ENCODE measurements at places on chromosomes 7 and 10. TPM values are rescaled to one million over a fixed set of nuclear protein-coding genes. Genes with fewer than 3 reads are reported as not detected.

DNA sequence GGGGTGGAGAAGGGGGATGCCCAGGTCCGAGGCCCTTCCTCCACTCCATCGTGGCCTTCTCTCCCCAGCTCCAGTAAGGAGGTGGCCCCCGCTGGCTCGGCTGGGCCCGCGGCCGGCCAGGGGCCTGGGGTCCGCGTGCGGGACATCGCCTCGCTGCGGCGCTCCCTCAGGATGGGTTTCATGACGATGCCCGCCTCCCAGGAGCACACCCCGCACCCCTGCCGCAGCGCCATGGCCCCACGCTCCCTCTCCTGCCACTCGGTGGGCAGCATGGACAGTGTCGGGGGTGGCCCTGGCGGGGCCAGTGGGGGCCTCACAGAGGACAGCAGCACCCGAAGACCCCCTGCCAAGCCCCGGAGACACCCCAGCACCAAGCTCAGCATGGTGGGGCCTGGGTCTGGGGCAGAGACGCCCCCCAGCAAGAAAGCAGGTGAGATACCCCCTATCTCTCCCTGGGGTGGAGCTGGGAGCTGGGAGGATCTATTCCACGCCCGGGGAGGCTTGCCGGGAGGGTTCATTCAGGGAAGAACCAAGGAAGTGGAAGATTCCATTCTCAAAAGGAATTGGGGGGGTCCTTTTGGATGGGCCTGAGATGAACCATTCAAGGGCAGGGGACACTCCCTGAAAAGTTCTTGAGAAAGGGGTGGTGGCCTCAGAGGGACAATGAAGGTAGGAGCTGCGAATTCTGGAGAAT lies 3.2 kb downstream of the NYAP1 start:
- peak; percentile 41 for DNase-seq
- H3K27ac ChIP-seq = no peak overlapping the region
- no peaks in the 10 kb centered on the region for H3K36me3 ChIP-seq

DNA sequence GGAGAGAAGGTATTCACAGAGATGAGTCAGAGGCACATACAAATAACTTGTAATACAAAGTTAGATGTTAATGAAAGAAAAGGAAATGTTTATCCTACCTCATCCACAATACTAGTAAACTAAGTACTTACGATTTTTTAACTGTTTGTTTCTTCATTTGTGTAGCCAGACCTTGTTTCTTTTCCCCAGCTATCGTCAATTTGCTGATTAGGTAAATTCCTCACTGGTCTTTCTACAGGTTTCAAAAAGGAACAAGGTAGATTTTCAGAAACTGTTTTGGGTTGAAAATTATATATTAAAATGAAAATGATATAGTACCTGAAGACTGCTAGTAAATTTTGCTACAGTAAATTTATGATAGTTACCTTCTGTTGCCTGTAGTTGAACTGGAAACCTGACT lies 56.6 kb downstream of the PON1 start:
- no peaks in the 10 kb centered on the region for H3K27me3 ChIP-seq
- H3K4me1 ChIP-seq = peaks cover 21% of the 10 kb centered on the region
- no peak overlapping the region for H3K27ac ChIP-seq
- H3K36me3 ChIP-seq = peaks cover 2% of the 10 kb centered on the region

DNA sequence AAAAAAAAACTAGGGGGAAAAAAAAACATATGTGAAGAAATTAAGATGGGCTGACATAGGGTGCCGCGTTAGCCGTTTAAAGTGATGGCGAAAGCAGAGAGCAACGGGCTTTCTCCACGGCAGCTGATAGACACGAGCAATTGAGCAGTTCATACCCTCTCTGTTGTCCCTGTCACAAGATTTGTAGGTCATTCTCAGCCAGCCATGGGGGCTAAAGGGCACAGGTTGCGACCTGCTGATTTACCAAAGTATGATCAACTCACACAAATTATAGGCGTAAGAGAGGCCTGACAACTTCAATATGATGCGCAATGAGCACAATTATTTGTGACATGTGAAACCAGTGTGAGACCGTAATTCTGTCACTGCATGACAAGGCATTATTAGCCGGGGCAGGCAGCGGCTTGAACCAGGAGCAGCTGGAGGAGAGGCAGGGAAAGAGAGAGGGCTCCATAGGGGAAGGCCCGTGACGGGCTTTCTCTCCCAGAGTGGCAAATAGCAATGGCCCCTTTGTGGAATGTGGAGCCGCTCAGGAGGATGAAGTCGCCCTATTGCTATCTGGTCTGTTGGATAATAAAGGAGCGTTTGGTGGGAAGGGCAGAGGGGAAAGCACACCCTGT lies 195.1 kb upstream of the HABP2 start:
- no peak overlapping the region for H3K4me3 ChIP-seq
- H3K4me1 ChIP-seq = peaks cover 2% of the 10 kb centered on the region
- no peak overlapping the region for H3K27ac ChIP-seq
- peak; percentile 11 for DNase-seq
- H3K36me3 ChIP-seq = no peaks in the 10 kb centered on the region
- no peaks in the 10 kb centered on the region for H3K27me3 ChIP-seq

- peak overlapping the region; percentile 32 for H3K27ac ChIP-seq
- no peak for DNase-seq
- peaks cover 10% of the 10 kb centered on the region for H3K4me1 ChIP-seq
Measured at GRCh38 chr7:140238778-140239652, 62.2 kb upstream of the KDM7A start.

The BHLHA15 gene
- 3.3 TPM for total RNA-seq

The EGR2 gene
- 1.6 TPM for total RNA-seq

The MMRN2 gene
- total RNA-seq = 2.4 TPM

GRCh38 chr7:70616211-70616610 lies 515.7 kb upstream of the GALNT17 start:
- H3K4me1 ChIP-seq = peaks cover 43% of the 10 kb centered on the region
- no peak overlapping the region for H3K27ac ChIP-seq
- no peak for DNase-seq
- no peak overlapping the region for H3K4me3 ChIP-seq
- no peaks in the 10 kb centered on the region for H3K36me3 ChIP-seq

GRCh38 chr7:91080351-91080750 lies 183.9 kb upstream of the FZD1 start:
- no peaks in the 10 kb centered on the region for H3K36me3 ChIP-seq
- H3K4me3 ChIP-seq = no peak overlapping the region
- no peak for DNase-seq
- H3K27me3 ChIP-seq = no peaks in the 10 kb centered on the region
- no peak overlapping the region for H3K27ac ChIP-seq
- H3K4me1 ChIP-seq = peaks cover 9% of the 10 kb centered on the region

The CCL24 gene
- not detected for total RNA-seq
